H1 (cell line): ENCODE measurements at places on chromosomes 4 and X. TPM values are rescaled to one million over a fixed set of nuclear protein-coding genes. Genes with fewer than 3 reads are reported as not detected.

DNA sequence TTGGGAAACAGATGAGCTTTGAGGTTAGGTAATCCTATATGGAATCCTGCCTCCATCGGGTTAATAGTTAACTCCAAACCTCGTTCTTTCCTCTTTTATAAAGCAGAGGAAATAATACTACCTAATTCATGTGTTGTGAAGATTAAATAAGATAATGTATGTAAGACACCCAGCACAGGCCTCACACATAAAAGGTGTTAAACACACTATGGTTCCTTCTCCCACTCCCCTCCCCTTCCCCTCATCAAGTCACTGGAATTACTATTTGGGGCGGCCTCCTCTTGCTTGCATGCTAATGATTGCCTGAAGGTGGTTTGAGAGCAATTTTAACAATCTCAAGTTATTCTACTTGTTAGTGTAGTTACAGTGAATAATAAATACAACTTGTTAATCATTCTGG lies 404.4 kb upstream of the RASGEF1B start:
- no peaks in the 10 kb centered on the region for H3K27me3 ChIP-seq
- H3K4me3 ChIP-seq, result no peak overlapping the region
- peaks cover 3% of the 10 kb centered on the region; the same call in 1 of the 2 replicates for H3K4me1 ChIP-seq
- no peaks in the 10 kb centered on the region for H3K36me3 ChIP-seq
- no peak for DNase-seq

DNA sequence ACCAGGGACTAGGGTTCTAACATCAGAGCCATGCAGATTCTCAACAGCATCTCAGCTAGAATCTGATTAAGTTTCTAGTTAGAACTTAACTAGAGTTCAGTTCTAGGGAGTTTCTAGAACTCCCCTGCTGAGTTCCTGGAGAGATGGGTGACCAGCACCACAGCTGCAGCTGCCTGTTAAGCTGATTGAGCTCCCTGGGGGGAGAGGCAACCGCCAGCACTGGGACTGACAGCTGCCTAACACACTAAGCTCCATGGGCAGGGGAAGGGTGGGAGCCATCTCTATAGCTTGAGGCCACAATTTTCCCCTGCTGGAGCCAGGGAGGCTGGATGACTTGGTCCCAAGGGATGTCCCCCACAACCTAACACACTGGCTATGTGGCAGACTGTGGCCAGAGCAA lies 84.2 kb downstream of the CHIC1 start:
- H3K4me3 ChIP-seq, result no peak overlapping the region
- H3K27ac ChIP-seq, result no peak overlapping the region
- no peaks in the 10 kb centered on the region for H3K27me3 ChIP-seq
- DNase-seq, result no peak
- peaks cover 15% of the 10 kb centered on the region; the same call in 1 of the 2 replicates for H3K36me3 ChIP-seq
- no peaks in the 10 kb centered on the region for H3K4me1 ChIP-seq

DNA sequence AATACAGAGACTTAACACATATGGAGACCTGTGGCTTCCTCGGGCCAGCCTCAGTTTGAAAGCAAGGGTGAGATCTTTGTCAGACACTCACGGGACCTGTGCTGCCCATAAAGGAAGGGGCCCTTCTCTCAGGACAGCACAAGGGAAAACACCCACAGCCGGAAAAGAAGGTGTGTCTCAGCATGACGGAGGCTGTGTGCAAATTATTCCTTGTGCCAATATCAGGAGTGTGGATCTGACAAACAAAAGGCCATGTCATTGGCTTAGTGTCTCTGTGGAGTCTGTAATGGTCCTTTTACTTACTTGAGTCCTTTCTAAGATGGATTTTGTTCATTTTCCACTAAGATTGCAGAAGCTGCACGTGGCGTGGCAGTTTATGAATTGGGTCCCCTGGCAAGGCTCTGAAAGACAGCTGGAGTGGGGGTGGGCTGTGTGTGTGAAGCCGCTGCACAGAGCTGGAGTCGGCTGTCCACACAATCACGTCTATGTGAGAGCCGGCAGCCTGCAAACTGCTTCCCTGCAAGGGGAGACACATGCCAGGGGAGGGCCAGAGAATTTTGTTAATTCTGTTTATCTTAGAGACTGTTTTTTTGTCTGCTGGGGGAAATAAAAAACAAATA lies 1.9 kb downstream of the ENPP6 start:
- H3K27me3 ChIP-seq, result no peaks in the 10 kb centered on the region
- no peak overlapping the region for H3K4me3 ChIP-seq
- no peak overlapping the region for H3K27ac ChIP-seq
- no peaks in the 10 kb centered on the region for H3K4me1 ChIP-seq

GRCh38 chr4:83276299-83277040 lies 8.1 kb downstream of the COQ2 start:
- no peaks in the 10 kb centered on the region for H3K4me1 ChIP-seq
- no peaks in the 10 kb centered on the region for H3K27me3 ChIP-seq
- no peak overlapping the region for H3K27ac ChIP-seq
- H3K36me3 ChIP-seq, result peaks cover 2% of the 10 kb centered on the region; the same call in 1 of the 2 replicates
- no peak for DNase-seq
- H3K4me3 ChIP-seq, result no peak overlapping the region

DNA sequence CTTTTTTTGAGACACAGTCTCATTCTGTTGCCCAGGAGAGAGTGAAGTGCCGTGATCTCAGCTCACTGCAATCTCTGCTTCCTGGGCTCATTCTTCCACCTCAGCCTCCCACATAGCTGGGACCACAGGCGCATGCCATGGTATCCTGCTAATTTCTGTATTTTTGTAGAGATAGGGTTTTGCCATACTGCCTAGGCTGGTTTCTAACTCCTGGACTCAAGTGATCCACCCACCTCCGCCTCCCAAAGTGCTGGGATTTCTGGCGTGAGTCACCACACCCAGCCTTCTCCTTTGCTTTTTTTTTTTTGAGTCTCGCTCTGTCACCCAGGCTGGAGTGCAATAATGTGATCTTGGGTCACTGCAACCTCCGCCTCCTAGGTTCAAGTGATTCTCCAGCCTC lies 94.1 kb downstream of the PDS5A start:
- no peak for DNase-seq
- H3K27me3 ChIP-seq, result no peaks in the 10 kb centered on the region
- H3K4me3 ChIP-seq, result no peak overlapping the region
- H3K27ac ChIP-seq, result no peak overlapping the region

DNA sequence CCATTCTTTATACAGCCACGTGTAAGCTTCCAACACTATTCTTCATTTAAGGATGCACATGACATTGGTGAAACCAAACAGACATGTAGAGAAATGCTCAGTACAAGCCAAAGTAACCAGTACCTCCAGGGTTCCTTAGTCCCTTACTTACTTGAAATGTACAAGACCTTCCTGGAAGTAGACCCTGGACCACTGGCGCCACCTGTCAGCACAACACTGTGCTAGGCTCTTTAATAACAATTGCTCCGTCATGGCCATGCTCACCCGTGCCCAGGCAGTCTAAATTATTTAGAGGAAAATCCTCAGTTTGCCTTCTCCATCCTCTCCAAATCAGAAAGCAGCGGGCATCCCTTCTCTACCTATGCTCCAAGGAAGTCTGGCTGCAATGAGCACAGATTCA lies 52.7 kb downstream of the ADGRA3 start:
- no peak overlapping the region for H3K27ac ChIP-seq
- no peak overlapping the region for H3K4me3 ChIP-seq
- H3K27me3 ChIP-seq, result no peaks in the 10 kb centered on the region
- DNase-seq, result no peak

GRCh38 chrX:147217334-147217733 lies 402.8 kb upstream of the CXorf51A start:
- no peaks in the 10 kb centered on the region for H3K36me3 ChIP-seq
- H3K4me1 ChIP-seq, result no peaks in the 10 kb centered on the region
- H3K27me3 ChIP-seq, result no peaks in the 10 kb centered on the region
- no peak overlapping the region for H3K4me3 ChIP-seq
- H3K27ac ChIP-seq, result no peak overlapping the region

DNA sequence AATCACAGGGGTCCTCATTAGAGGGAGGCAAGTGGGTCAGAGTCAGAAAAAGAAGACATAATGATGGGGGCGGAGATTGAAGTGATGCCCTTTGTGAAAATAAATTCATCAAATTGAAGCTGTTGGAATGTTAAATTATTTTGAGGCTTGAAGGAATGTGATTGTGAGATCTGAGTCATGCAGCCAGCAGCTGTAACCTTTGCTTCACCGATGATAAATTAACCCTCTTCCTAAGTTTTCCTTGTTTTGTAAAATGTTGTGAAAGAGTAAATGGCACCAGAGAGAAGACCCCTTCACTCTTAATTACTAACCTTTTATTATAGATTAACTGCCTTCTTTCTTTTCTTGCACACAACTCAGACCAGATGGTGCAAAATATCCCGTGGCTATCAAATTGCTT lies 47.7 kb upstream of the FAM9A start:
- no peak overlapping the region for H3K4me3 ChIP-seq
- H3K27me3 ChIP-seq, result no peaks in the 10 kb centered on the region
- DNase-seq, result no peak
- no peaks in the 10 kb centered on the region for H3K4me1 ChIP-seq
- no peaks in the 10 kb centered on the region for H3K36me3 ChIP-seq

GRCh38 chr4:158991534-158992155 lies 111.2 kb upstream of the RAPGEF2 start:
- no peak for DNase-seq
- H3K27ac ChIP-seq, result no peak overlapping the region
- H3K4me1 ChIP-seq, result no peaks in the 10 kb centered on the region
- no peaks in the 10 kb centered on the region for H3K36me3 ChIP-seq

The FGF16 gene
- total RNA-seq, result 1.4 TPM in 2 replicates

The CCSER1 gene
- 0.84 and 0.90 TPM in 2 replicates for total RNA-seq

The USP38 gene
- 10.5 and 10.8 TPM in 2 replicates for total RNA-seq

The CSAG3 gene
- total RNA-seq, result not detected in 2 replicates
